CD8-positive, alpha-beta T cell (primary cell): ENCODE measurements at places on chromosomes 6 and 20.

GRCh38 chr6:42171813-42172581 is 1.2 kb upstream of the GUCA1A start:
- DNase-seq: no peak

DNA sequence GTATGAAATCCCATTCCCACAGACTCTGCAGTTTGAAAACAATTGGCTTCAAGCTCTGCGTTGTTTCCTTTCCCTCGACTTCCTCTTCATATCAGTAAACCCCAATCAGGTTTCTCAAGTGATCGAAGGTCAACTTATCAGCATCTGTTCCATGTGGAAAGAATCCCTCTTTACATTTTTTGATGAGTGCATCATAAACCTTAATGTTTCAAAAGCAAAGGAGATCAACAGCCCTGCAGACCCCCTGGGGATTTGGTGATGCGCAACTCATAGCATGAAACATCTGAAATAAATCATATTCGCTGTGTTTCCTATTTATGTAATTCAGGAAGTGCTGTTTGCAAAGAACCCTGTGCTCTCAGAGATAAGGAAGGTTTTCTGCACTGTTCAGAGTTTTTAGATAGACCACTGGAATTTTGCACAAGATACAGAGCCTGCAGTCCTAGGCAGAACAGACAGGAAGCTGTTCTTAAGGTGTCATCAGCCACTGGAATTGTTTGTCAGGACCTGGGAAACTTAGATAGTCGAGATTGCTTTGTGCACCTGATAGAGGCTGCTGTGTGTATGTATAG is 216.0 kb downstream of the HIVEP2 start:
- no peak for DNase-seq

DNA sequence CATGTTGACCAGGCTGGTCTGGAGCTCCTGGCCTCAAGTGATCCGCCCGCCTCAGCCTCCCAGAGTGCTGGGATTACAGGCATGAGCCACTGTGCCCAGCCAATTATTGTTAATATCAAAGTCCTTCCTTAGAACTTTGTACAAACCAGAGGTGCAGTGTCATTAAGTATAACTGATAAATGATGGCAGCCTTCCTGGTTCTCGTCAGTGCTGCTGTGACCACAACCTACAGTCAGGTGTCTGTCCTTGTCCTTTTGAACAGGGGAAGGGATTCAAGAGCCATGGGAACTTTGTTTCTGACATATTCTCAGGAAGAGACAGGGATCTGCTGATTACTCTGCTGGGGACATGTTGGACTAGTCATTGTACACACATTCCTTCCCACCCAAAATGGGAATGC is 103.2 kb upstream of the TIAM2 start:
- no peak for DNase-seq

- no peak for DNase-seq
Measured at GRCh38 chr6:72382602-72383529, 239.0 kb upstream of the KCNQ5 start.

DNA sequence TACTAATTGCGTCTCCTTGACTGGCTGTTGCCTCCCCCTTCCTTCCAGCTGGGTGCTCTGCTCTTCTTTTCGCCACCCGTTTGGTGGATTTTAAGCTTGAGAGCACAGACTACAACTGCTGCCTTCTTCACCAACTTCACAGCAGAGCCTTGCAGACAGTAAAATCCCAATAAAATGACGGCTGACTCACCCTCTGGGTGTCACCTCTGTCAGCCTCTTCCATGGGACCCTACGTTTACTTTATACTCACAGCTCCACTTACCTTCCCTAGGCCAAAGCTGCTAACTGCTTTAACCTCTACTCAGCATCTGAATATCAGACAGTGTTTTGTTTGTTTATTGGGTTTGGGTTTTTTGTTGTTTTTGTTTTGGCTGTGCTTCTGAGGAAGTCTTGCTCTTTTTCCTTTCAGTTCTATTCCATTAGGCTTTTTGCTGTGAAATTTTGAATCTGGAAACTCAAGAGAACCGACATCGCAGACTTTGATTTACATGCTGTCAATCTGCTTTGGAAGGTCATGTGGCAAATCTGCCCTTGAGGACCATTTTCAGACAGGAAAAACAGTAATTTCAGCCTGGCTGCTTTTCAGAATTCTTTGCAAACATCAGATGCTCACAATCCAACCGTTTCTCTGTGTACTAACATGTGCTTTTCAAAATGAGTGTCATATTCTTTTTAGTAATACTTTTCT is 2.4 kb downstream of the AGPAT4 start:
- DNase-seq: no peak

GRCh38 chr20:3560162-3560561 is 89.3 kb downstream of the ATRN start:
- no peak for DNase-seq

GRCh38 chr6:15513801-15514711 is 148.8 kb downstream of the DTNBP1 start:
- no peak for DNase-seq

DNA sequence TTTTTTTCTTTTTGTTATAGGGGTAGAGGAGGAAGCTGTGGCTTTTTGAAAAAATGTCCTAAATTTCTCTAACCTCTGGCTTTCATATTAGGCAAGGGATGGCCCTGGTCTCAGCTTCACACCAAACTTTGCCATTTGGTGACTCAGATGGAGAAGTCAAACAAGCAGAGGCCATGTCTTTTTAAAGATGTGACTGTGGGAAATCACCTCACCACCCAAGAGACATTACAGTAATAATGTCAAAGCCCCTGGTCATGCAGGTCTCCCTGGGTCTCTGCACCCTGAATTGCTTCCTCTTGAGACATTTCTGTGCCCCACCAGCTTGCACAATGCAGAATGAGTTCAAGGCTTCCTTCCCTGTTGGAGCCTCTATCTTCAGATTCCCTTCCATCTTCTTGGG is 39.5 kb upstream of the ADGRF5 start:
- DNase-seq: no peak

- DNase-seq: no peak
Measured at GRCh38 chr6:20497216-20498040, 36.8 kb upstream of the CDKAL1 start.

GRCh38 chr6:90413867-90414266 is 117.2 kb upstream of the BACH2 start:
- peak; percentile 79 for DNase-seq

- DNase-seq: no peak
Measured at GRCh38 chr6:93779086-93779841, 359.9 kb upstream of the EPHA7 start.

GRCh38 chr6:128310451-128310850 is 209.9 kb downstream of the PTPRK start:
- DNase-seq: no peak

- no peak for DNase-seq
Measured at GRCh38 chr20:5751856-5752255, 1.7 kb downstream of the SHLD1 start.

DNA sequence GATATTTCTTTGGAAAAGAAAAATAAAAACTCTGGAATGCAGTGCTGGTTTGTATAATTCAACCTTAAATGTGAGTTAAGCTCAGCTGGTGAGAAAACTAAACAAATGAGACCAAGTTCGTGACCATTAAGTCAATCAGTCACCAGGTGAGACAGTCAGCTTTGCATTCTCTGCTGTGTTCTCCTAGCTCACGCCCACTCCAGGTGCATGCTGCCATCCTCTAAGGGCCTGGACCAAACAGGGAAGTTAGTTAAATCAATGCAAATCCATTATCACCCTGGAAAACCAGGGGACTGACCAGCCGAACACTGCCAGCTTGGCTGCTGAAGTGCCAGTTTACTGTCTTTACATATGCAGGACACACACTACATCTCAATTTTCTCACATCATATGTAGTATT is 7.2 kb downstream of the TPBG start:
- DNase-seq: no peak

DNA sequence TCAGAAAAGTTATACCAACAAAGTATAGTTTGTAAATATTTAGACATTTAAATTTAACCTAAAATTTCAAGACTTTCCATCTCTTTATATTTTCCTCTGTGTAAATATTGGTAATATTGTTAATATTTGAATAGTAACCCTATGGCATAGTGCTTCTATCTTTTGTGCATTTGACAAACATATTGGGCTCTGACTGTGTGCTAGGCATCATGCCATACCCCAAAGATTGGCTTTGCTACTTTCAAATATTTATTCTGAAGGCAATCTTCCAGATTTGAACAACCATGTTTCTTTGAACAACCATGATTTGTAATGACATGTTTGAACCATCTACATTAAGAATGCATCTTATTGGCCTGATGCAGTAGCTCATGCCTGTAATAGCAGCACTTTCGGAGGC is 15.5 kb upstream of the PRDM1 start:
- DNase-seq: no peak

DNA sequence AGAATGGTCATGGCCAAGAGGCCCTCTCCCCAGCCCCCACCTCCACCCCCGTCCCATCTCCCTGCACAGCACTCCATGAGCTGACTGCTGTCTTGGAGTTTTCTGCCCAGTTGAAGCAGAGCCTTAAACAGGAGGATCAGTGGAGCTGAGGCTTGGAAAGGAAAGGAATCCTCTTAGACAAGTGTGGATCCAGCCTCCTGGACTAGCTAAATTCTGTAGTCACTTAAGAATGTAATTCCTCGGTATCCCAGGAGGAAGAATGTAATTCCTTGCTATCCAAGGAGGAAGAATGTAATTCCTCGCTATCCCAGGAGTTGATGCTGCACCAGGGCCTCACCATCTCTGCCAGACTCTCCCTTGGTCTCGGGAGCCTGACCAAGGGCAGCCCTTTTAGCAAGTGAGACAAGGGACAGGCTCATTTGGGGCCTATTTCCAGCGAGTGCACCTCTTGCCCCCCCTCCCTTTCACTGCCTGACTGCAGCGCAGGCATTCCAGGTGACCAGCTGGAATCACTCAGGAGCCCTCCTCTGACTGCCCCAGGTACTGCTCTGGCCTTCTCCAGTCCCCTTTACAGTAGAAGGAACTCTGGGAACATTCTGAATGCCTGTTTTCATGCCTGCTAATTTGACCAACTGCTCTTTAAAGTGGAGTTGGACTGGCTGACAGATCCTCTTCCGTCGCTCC is 76.2 kb downstream of the TCP11 start:
- no peak for DNase-seq

DNA sequence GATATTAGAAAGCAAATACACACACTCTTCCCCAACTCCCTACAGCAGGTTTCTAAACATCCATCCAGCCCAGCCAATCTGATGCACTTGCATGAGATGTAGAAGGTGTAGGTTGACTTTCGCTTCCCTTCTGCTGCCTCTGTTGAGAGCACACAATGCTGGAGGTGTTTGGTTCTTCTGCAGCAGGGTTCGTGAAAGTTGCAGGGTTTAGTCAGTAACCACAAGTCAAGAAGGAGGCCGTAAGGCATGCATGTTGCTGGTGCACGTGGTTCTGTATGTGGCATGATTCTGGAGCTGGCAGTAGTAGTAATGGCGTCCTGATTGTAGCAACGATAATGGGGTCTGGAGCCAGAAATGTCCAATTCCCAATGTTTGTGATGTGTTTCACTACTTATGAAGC is 53.0 kb downstream of the DEK start:
- no peak for DNase-seq

- no peak for DNase-seq
Measured at GRCh38 chr20:32920530-32921298, 62.0 kb downstream of the EFCAB8 start.

GRCh38 chr6:138088326-138088762 is 18.9 kb downstream of the PERP start:
- no peak for DNase-seq

- DNase-seq: no peak
Measured at GRCh38 chr6:106939848-106940247, 34.7 kb downstream of the CD24 start.

- DNase-seq: peak; percentile 76
Measured at GRCh38 chr6:166381733-166382499, 824 bp downstream of the MPC1 start.

GRCh38 chr6:43639984-43640800 is 4.6 kb downstream of the MAD2L1BP start:
- no peak for DNase-seq

DNA sequence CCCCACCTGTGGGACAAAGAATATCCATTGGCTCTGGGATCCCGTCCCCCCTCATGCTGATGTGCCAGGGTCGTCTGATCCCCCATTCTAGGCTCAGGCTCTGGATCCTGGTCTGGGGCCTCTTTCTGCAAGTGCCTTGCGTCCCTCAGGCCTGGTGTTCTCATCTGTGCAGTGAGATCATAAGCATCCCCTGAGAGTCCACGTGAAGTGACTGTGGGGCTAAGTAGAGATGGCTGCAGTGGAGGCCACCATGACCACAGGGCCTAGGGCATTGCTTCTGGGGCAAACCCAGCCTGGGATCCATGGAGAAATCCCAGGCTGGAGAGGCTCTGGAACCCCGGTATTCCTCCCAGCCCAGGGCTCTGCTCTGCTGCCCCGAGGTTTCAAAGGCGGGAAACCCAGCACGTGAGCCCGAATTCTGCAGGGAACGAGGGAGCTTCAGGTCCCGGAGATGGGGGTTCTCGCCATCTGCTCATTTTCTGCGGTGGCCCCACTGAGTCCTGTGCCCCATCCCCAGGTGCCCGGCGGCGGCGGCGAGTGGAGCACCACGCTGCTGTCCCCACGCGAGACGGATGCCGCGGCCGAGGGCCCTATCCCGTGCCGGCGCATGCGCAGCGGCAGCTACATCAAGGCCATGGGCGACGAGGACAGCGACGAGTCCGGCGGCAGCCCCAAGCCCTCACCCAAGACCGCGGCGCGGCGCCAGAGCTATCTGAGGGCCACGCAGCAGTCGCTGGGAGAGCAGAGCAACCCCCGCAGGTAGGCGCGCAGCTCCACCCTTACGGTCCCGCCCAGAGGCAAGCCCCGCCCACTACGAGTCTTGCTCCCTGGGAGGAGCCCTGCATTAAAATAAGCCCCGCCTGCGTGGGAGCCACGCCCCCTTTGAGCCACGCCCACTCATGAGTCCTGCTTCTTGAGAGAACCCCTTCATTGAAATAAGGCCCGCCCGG is 105.5 kb upstream of the MYL9 start:
- peak; percentile 60 for DNase-seq

DNA sequence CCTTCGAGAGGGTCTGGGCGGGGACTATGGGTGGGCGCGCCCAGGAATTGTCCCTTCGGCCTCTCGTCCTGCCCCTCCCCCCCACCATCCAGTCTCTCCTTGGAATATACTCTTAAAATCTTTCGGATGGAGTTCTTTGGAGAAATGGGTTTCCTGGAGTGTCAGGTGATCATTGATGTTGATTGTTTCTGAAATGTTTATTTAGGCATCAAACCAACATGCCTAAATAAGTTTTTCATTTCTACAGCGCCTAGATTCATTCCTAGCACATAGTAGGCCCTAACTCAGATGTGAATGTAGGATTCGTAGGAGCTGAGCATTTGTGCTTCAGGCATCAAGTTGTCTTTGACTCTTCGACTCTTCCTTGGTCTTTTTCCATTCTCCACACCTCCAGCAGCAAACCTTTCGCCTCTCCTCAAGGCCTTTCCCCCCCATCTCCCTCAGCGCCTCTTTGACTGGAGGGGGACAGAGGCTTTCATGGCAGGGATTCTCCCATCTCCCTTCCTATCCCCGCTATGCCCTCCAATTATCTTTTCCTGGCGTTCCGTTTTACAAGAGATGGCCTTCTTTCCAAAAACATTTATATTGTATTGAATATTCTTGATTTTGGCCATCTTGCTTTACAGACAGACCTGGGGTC is 610 bp downstream of the CASP8AP2 start:
- DNase-seq: no peak
